ENCODE measurements at places on chromosomes 3 and 15.

DNA sequence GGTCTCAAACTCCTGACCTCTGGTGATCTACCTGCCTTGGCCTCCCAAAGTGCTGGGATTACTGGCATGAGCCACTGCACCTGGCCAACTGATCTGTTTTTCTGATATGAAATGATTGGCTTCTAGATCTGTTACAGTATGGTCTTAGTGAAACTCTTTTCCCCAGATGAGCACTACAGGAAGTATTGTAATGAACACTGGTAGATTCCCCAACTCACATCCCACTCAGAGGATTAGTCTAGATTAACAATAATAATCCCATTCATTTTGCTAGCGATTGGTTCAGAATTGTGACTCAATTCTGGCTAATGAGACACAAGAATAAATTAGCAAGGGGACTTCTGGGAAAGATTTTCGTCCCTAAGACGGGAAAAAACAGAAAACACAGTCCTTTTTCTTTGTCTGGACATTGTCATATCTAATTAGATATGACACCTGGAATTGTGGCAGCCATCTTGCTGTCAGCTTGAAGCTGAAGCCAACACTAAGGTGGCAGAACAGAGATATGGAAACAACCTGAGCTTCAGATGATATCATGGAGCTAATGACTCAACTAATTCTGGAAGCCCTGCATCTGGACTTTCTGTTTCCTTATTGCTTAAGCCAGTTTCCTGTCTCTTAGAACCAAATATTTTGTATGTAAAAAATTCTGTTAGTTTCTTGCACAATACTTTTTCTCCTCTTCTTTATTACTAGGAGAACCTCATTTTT, 17.4 kb upstream of the NPTN start:
- peak; percentile 60 for DNase-seq

DNA sequence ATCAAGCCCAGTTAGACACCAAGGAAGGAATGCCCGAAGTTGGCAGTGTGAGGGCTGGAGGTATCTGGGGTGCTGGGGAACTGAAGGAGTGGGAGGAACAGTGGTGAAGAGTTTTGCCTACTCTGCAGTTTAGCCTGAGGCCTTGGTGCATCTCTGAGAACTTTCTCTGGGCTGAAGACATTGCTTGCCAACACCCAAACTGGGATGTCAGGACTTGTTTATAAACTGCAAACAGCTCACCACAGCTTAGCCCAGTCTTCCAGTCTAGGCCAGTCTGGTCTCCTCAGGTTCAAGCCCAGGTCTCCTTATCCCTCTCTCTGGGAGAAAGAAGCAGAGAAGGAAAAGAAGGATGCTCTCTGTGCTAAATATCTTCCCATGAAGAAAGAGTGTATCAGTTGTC, 68.0 kb upstream of the BOC start:
- no peak for DNase-seq

- DNase-seq, result no peak
Measured at GRCh38 chr3:13011573-13012220, 61.5 kb downstream of the IQSEC1 start.

DNA sequence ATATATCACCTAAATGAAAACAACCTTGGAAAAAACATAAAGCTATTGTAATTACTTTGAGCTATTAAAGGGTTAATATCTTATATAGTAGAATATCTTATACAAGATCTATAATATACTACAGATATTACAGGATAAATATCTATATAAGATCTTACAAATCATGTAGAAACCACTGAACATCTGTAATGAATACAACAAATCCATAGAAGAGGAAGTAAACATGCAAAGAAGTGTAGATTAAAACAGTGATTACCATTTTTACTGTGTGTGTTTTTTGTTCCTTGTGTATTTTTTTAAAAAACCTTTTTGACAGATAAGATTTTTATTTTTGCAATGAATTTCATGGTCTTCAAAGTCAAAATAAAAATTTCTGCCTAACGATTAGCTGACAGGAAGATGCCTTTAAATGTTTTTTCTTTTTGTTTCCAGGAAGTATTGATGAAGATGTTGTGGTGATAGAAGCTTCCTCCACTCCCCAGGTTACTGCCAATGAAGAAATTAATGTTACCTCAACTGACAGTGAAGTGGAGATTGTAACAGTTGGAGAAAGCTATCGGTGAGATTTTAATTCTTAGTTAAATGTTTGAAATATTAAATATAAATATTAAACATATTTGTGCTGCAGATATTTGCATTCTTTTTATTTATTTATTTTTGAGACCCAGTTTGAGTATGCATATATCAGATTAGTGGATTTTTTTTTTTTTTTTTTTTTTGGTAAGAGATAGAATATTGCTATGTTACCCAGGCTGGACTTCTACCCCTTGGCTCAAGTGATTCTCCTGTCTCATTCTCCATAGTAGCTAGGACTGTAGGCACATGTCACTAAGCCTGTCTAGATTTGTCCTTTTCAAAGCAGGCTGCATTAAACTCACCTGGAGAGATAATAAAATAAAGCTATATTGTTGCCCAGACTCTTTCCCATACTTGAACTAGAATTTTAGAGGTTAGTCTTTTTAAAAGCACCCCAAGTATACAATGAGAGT, 52.8 kb upstream of the CCNB2 start:
- no peak for DNase-seq

GRCh38 chr3:60000311-60001105, 950.7 kb upstream of the CFAP20DC start:
- no peak for DNase-seq

DNA sequence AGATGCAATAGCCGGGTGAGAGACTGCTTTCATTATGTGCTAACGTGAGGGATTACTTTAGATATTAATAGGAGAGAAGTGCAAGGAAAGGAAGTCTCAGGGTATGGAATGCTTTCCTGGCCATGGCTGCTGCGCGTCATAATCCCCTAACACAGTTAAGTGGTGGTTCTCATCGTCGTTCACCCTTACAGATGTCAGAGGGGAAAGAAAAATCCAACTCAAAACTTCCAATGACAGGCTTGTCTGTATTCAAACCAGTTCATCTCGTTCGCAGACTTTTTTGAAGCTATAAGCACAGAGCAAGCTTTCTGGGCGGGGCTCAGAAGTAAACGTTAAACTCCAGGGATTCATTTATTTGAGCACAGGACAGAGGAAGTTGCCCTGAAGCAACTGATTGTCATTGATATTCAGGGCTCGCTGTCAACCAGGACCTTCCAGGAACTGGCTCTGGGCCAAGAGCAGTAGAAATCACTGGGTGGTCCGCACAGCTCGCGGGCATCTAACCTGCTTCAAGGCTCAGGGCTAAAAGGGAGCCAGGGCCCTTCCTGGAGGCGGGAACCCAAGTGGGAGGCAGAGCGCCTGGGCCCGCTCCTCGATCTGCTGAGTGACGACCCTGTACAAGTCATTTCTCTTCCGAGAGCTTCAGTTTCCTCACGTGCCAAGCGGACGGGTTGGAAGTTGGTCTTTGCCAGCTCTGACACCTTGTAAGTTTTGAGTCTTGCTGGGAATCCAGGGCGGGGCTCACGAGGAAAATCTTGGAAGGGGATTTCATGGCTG, 1.1 kb upstream of the LPP start:
- peak; percentile 63 for DNase-seq

- no peak for DNase-seq
Measured at GRCh38 chr3:43001094-43001553, 22.0 kb downstream of the GASK1A start.

- peak; percentile 39 for DNase-seq
Measured at GRCh38 chr3:184040010-184040409, 8.5 kb downstream of the HTR3D start.

GRCh38 chr3:23201154-23201838, 1.8 kb upstream of the UBE2E2 start:
- no peak for DNase-seq

DNA sequence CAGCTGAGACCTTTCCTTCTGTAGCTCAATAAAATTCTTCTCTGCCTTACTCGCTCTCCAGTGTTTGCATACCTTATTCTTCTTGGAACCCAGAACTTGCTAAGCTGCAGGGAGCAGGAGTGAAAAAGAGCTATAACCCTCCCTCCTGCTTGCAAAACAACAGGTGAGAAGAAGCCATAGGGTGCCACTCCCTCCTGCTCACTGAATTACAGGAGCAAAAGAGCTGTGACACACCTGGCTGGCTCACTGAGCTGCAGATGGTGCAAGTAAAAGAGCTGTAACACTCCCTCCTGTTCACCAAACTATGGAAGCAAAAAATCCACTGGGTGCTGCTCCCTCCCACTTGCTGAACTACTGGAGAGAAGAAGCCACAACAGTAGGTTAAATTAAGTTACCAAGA, 44.2 kb upstream of the C2CD4B start:
- DNase-seq, result peak; percentile 9

DNA sequence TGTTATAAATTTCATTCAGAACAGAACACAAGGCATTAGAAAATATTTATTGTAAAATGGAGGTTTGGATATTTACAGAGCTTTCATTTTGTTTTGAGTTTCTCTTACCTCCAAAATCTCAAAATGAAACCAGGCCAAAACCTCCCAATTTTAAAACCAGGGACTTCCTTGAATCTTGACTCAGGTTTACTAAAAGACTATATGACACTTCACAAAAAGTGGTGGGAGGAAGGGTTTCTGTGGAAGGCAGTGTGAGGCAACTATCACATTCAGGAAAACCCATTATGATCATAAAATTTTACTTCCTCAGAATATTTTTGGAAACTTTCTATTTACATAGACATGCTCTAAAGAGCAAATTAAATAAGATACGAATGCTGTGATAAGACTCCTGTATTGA, 205.8 kb upstream of the EOMES start:
- DNase-seq, result no peak

- no peak for DNase-seq
Measured at GRCh38 chr3:101163554-101163953, 156.8 kb downstream of the IMPG2 start.

DNA sequence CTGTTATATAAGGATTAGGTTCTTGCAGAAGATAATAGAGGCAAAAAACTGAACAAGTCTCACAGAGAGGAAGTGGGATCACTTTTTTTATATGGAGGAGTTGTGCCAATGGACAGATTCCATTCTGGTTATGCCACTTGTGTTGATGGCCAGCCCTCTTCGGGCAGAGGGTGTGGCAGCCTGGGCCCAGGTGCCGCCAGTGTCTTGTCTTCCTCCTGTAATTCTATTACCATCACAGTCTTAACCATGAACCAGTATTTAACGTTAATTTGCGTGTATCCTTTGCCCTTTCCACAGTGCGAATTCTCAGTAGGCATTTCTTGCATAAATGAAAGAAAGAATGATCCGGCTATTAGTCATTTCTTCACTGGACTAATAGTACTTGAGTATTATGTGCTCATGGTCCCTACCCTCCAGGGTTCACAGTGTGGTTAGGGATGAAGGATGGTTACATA, 7.0 kb upstream of the USP4 start:
- peak; percentile 57 for DNase-seq

DNA sequence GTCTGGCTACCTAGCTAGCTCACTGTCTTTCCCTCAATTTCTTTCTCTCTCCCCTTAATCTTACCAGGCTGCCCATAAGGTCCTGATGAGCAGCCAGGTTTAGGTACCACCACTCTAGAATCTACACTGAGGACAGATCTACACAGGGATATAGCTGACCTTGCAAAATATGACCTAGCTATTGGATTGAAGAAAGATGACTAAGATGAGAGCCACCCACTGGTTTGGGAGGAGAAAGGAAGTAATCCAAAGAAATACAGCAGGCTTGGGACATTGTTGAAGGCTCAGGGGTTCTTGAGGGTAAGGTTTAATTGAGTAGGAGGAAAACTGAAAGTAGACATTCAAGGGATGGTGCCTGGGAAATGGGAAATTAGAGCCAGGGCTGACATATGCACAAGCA, 142.0 kb upstream of the TMC3 start:
- DNase-seq, result no peak

GRCh38 chr15:68909601-68910100, 20.7 kb upstream of the SPESP1 start:
- DNase-seq, result no peak

DNA sequence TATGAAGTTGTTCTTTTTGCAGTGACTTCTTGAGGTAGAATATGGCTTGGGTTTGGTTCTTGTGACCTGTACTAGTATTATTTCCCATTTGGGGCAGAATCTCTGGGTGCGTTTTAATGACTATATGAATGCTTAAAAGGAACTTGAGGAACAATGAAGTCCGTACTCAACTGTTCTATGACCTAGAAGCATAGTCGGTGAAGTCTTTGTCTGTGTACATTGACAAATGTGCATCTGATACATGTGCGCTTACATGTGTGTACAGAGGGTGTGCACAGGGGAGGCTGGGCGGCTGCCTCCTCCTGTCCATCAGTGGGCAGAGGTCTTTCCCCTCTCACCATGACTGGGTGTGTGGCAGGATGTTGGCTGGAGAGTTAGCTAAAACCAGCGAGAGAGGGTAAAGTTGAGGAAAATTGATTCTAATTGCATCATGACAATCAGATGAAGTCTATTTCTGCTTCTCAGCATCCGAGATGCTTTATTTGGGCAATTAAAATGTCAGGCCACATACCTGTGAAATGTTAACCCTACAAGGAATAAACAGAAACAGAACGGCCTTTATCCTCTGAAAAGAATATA, 1.0 kb upstream of the NR2F2 start:
- peak; percentile 52 for DNase-seq

DNA sequence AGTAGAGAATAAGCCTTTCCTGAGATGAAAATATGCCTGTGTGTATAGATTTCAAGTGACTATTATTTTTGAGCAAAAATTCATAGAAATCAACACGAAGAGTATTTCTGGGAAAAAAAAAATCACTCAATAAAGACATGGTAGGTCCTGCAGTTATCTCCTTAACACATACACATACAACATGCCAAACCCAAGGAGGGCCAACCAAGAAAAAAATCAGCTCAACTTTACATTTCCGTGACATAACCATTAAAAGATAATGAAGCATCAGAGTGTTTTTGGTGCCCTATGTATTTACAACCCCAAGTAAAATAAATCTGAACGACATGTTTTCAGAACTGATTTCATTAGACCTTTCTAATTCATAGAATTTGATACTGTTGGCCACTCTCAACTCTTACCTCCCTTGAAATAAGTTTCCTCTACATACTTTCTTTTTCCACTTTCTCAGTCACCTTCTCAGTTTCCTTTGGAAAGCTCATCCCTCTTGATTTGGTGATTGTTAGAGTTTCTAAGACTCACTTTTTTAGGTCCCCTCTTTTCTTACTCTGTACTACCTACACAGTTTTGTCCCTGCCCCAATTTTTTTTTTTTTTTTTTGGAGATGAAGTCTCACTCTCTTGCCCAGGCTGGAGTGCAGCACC, 162.3 kb downstream of the TBL1XR1 start:
- DNase-seq, result no peak

- DNase-seq, result no peak
Measured at GRCh38 chr3:62670351-62670750, 204.9 kb downstream of the CADPS start.

DNA sequence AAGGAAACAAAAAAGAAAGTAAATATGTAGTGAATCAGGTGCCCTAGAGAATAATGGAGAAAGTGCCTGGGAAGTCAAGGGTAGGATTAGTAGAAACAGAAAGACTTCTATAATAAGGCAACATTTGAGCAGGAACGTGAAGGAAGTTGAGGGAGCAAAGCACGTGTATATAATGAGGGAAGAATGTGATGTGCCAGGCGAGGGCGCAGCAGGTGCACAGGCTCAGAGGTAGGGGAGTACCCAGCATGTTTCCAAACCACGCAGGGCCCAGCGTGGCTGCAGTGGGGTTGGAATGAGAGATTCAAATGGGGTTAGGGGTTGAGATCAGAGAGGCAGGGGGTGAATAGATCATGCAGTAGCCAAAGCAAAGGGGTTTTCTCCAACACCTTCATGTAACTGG, 91.9 kb upstream of the VGLL4 start:
- no peak for DNase-seq
